ENCODE measurements at places on chromosomes 1 and 21. TPM values are rescaled to one million over a fixed set of nuclear protein-coding genes. Genes with fewer than 3 reads are reported as not detected.
A peak's percentile ranks its signal among the peaks of the same experiment; 100 is the strongest.

GRCh38 chr1:185483664-185484450, 166.8 kb upstream of the IVNS1ABP start:
- DNase-seq = peak; percentile 85

- no peak for DNase-seq
Observed at GRCh38 chr1:233905416-233906051, 1.1 kb downstream of the SLC35F3 start.

- no peak for DNase-seq
Observed at GRCh38 chr1:235952950-235953615, 86.4 kb upstream of the LYST start.

BRDT gene
- total RNA-seq = not detected

- no peak for DNase-seq
Observed at GRCh38 chr1:63718541-63718970, 55.3 kb upstream of the ROR1 start.

GRCh38 chr1:241330619-241331327, 26.2 kb downstream of the RGS7 start:
- DNase-seq = no peak

KCND3 gene
- not detected for total RNA-seq

SH3D21 gene
- not detected for total RNA-seq

DNAI4 gene
- 4.3 TPM for total RNA-seq

GRCh38 chr1:107142140-107142542, 1.3 kb downstream of the NTNG1 start:
- peak; percentile 70 for DNase-seq

ERICH3 gene
- total RNA-seq = not detected

DNA sequence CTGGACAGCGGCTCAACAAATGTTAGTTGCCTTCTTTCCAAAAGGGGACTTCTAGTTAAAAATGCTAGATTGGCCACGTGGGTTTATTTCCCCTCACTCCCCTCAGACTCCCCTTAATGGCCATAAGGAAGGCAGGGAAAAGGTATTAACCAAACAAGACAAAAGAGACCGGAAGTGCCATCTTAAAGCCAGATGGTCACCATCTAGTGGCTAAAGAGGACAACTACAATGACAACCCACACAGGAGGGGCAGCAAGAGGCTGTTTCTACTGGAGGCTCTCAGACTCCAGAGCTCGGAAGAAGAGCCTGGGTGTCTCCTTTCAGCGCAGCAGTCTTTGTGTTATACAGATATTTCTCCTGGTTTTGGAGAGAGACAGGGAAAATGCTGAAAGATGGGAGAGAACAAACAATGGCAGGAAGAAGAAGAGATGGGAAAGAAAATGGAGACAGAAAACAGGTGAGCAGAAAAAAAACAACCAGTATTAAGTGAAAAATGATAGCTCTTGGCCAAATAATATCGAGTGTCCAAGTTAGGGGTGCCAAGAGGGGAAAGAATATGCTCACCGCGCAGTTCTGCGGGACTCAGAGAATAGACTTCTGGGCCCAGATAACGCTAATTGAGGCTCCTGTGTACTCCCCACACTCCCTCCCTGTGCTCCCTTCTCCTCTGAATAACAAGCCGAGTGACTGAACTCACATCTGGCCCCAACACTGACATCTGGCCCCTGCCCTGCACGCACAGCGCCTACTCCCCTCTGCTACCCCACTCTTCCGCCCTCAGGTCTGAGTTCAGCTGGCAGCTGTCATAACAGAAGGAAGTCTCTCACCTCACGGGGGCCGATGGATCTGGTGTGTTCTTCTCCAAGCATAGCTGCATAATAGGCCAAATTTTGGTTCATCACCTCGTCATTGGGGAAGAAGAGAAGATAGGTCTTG, 9.6 kb downstream of the P3H1 start:
- DNase-seq = peak; percentile 70

SPATA1 gene
- not detected for total RNA-seq

TBX15 gene
- 2.9 TPM for total RNA-seq

TRABD2B gene
- not detected for total RNA-seq
